ENCODE measurements at places on chromosomes 7 and 10.

GRCh38 chr10:79293841-79294581, 53.3 kb upstream of the PPIF start:
- peak; percentile 96 for DNase-seq

- peak; percentile 81 for DNase-seq
Measured at GRCh38 chr10:59991661-59992060, 85.3 kb upstream of the CCDC6 start.

- no peak for DNase-seq
Measured at GRCh38 chr10:132011445-132011844, 29.7 kb upstream of the BNIP3 start.

DNA sequence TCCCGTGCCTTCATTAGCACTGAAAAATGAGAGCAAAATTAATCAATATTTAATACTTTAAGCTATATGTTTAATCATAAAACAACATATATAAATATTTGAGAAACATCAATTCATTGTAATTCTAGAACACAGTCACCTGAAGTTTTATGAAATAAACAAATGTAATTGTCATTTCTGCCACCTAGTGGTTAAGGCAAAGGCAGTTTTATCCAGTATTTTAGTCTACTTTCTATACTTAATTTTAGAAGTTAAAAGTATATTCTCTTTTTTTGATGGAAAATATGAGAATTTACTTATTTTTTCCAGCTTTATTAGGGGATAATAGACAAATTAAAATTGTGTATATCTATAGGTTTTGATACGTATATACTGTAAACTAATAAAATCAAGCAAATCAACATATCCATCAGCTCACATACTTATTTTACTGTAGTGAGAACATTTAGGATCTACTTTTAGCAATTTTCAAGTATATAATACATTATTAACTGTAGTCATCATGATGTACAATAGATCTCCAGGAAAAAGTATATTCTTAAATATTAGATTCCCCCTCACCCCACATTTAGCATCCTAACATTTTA, 16.9 kb downstream of the PCGF6 start:
- peak; percentile 51 for DNase-seq

DNA sequence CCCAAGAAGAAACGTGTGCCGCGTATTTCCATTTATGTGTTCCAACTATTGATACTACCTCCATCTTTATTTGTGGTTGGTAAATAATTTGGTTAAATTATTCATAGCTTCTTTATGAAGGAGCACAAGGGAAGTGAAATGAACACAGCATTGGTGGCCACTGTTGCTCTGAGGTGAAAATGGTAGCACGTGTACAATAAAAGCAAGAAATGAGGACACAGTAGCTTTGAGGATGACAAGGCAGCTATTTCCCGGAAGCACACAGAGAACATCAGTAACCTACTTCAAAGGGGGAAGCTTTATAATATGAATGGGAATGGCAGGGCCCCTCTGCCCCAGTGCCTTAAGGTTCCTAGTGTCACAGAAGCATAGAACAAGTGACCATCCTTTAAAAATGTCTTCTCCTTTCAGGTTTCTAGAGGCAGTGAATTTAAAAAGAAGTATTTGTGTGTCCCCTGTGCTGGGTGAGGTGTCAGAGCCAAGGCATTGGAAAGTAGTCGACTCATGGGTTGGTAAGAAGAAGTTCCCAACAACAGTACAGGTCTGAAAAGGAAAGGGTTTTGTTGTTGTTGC, 78.8 kb downstream of the SGMS1 start:
- no peak for DNase-seq

DNA sequence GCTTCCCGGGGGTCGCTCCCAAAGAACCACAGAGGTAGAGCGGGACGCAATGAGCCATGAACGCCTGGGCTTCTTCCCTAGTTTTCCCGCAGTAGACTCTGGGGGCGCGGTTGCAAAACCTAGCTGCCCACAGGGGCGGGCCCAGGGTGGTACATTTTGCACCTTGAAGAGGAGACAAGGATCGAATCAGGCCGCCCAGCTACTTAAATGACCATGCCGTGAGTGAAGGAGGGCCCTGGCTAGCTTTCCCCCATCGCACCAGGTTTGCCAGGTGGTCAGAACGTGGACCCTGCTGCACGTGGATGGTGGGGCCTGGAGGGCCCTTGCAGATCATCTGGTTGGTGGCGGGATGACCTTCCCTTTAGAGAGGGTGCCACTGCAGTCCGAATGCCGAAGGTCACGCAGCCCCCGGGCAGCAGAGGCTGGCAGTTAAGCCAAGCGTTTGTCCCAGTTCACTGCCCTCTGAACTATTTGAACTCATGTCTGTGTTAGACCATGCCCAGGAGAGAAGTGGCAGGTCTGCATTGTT, 604 bp upstream of the SHTN1 start:
- no peak for DNase-seq

DNA sequence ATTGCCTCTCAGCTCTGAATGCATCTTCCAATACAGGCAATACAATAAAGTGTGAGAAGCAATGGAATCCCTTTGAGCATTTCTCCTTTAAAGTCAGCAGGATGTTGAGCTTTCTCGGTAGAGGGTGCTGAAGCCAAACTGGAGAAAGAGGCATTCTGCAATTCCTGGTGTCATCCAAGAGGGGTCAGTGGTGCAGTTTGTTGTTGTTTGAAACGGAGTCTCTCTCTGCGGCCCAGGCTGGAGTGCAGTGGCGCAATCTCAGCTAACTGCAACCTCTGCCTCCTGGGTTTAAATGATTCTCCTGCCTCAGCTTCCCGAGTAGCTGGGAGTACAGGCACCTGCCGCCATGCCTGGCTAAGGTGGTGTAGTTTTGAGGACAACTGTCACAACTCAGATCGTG, 486.5 kb downstream of the CALN1 start:
- no peak for DNase-seq

GRCh38 chr7:2880874-2881533, 36.9 kb upstream of the GNA12 start:
- no peak for DNase-seq

DNA sequence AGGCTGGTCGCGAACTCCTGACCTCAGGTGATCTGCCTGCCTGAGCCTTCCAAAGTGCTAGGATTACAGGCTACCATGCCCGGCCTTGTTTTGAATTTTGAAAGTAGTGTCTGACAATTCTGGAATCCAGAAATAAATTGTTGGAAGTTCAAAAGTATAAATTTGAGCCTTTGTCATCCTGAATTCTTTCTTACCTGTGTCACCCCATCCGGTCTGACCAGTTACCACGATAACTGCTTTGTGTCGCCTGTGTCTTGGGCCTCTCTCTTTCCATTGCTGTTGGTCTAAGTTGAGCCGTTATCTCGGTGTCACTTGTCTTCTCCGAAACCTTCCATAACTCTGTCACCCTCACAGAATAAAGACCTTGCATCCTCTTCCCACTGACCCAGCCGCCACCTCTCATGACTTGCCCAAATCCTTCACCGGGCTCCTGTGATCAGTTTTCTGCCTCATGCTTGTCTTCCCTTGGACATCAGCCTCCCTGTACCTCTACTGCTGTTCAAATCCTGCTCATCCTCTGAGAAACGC, 18.6 kb downstream of the CUL1 start:
- no peak for DNase-seq

- no peak for DNase-seq
Measured at GRCh38 chr10:27482984-27483956, 20.8 kb upstream of the RAB18 start.

DNA sequence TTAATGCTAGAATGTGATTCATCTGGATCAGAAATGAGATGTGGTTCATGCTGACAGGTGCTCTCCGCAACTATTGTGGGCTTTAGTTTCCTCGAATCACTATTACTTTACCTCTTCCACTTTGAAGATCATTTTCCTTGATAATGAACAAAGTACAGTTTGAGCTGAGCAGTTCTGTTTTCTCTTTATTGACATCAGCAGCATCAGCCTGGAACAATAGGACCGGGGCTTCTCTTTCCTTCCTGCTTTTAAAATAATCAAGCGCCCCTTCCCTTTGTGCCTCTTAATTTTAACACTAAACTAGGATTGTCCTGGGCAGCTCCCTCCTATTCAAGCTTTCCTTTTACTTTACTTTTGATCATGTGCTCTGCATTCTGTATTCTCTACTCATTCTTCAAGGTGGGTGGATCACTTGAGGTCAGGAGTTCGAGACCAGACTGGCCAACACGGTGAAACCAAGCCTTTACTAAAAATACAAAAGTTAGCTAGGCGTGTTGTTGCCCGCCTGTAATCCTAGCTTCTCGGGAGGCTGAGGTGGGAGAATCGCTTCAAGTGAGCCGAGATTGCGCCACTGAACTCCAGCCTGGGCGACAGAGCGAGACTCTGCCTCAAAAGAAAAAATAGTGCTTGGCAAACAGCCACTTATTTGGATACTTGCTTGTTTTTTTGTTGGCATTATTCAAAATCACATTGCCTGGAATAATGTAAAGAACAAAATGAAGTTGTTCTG, 67.0 kb upstream of the RHEB start:
- no peak for DNase-seq

- no peak for DNase-seq
Measured at GRCh38 chr10:132506711-132507408, 30.7 kb upstream of the INPP5A start.

GRCh38 chr10:61975391-61975932, 74.0 kb downstream of the ARID5B start:
- DNase-seq, result peak; percentile 80

DNA sequence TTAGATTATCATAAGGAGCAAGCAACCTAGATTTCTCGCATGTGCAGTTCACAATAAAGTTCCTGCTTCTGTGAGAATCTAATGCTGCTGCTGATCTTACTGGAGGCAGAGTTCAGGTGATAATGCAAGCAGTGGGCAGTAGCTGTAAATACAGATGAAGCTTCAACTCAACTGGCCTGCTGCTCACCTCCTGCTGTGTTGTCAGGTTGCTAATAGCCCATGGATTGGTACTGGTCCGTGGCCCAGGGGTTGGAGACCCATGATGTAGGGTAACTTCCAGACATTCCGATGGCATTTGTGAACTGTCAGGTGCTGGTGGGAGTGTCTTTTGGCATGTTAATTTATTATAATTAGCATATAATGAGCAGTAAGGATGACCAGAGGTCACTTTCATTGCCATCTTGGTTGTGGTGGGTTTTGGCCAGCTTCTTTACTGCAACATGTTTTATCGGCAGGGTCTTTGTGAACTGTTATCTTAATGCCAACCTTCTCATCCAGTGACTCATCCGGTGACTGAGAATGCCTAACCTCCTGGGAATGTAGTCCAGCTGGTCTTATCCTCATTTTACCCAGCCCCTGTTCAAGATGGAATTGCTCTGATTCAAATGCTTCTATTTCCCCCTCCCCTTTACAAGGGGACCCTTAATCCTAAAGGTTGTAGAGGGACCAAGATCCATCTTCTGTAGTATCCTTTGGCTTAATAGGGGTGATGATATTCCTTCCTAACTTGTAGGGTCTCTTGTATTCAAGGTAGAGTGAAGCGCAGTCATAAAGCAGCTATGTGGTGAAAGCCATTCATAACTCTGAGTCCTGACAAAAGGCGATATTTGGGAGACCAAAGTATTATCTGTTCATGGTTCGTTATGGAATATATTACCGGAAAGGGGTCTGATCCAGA, 165.8 kb downstream of the CCSER2 start:
- DNase-seq, result no peak

DNA sequence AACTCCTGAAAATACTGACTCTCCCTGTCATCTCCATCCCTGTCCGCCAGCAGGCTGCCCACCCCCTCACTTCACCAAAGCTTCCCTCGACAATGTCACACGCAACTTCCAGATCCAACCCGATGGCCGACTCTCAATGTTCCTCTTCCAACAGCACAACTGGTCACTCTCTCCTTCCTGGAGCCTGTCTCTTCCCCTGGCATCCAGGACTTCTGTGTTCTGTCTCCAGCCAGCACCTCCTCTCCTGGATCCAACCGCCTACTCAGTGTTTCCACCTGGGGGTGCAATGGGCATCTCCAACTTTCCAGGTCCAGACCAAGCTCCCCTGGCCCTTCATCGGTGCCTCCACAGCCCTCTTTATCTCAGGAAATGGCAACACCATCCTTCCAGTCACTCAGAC, 8.6 kb downstream of the CPA5 start:
- DNase-seq, result no peak

Measured in suppressor macrophage treated with lipopolysaccharide for 1 hour (primary cell).